ENCODE measurements at places on chromosomes 2 and 18. TPM values are rescaled to one million over a fixed set of nuclear protein-coding genes. Genes with fewer than 3 reads are reported as not detected.

- no peak for DNase-seq
- no peaks in the 10 kb centered on the region for H3K4me1 ChIP-seq
- no peak overlapping the region for H3K27ac ChIP-seq
- H3K36me3 ChIP-seq: no peaks in the 10 kb centered on the region
- H3K27me3 ChIP-seq: no peaks in the 10 kb centered on the region
- H3K4me3 ChIP-seq: no peak overlapping the region
Observed at GRCh38 chr2:8081130-8081529, 600.7 kb upstream of the ID2 start.

DNA sequence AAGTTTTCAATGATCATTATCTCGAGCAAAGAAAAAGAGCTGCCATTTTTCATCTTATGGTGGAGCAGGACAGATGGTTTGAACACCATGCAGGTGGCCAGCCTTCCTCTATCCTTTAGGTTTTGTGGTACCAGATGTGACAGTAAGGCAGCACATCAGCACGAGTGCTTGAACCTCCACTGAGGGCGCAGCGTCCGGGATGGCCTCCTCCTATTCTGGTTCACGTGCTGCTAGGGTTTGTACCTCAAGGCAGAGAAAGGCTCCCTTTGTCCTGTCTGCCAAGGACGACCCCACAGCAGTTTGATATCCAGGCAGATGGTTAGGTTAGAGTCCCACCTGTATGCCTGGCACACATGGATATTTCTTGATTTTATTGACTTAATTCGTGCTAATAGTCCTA is 50.2 kb downstream of the DCDC2C start:
- no peak overlapping the region for H3K27ac ChIP-seq
- H3K36me3 ChIP-seq: no peaks in the 10 kb centered on the region
- no peaks in the 10 kb centered on the region for H3K27me3 ChIP-seq
- no peak for DNase-seq

Gene RESP18
- total RNA-seq: not detected

GRCh38 chr2:6538607-6539006 is 327.1 kb downstream of the CMPK2 start:
- DNase-seq: no peak
- H3K4me1 ChIP-seq: no peaks in the 10 kb centered on the region
- no peak overlapping the region for H3K27ac ChIP-seq

- DNase-seq: no peak
- no peaks in the 10 kb centered on the region for H3K27me3 ChIP-seq
- no peaks in the 10 kb centered on the region for H3K36me3 ChIP-seq
Observed at GRCh38 chr2:12831016-12831415, 114.3 kb downstream of the TRIB2 start.

DNA sequence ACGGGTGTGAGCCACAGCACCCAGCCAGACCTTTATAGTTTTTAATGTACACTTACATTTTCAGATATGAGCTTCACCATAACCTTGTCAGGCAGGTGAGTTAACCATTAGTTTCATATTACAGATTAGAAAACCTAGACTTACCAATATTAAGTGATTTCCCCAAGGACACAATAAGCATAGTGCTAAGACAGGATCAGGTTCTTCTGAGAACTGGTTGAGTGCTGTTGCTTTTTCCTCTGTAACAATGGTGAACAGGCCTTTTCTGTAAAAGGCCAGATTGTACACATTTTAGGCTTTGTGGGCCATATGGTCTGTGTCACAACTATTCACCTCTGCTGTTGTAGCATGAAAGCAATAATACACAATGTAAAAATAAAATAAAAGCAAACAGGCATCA is 332.0 kb downstream of the PIK3C3 start:
- DNase-seq: no peak
- H3K4me1 ChIP-seq: no peaks in the 10 kb centered on the region
- no peaks in the 10 kb centered on the region for H3K36me3 ChIP-seq
- no peak overlapping the region for H3K4me3 ChIP-seq
- no peak overlapping the region for H3K27ac ChIP-seq

DNA sequence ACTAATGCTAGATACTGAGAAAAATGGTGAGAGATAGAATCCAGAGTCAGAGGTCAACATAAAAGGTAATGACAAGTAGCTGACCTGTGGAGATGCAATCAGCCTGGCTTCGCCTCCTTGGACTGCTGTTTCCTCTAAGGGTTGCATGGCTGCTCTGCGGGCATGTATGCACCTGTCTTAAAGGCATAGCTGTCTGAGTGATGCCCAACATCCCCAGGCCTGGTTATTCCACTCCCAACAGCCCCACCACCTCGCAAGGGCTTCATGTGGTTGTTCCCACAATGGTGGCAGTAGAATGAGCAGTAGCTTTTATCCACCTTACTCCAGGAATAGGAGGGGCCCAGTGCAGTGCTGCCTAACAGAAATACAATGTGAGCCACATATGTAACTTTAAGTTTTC is 69.7 kb upstream of the ALK start:
- no peak for DNase-seq
- H3K4me1 ChIP-seq: no peaks in the 10 kb centered on the region
- no peak overlapping the region for H3K4me3 ChIP-seq
- no peak overlapping the region for H3K27ac ChIP-seq
- no peaks in the 10 kb centered on the region for H3K36me3 ChIP-seq

DNA sequence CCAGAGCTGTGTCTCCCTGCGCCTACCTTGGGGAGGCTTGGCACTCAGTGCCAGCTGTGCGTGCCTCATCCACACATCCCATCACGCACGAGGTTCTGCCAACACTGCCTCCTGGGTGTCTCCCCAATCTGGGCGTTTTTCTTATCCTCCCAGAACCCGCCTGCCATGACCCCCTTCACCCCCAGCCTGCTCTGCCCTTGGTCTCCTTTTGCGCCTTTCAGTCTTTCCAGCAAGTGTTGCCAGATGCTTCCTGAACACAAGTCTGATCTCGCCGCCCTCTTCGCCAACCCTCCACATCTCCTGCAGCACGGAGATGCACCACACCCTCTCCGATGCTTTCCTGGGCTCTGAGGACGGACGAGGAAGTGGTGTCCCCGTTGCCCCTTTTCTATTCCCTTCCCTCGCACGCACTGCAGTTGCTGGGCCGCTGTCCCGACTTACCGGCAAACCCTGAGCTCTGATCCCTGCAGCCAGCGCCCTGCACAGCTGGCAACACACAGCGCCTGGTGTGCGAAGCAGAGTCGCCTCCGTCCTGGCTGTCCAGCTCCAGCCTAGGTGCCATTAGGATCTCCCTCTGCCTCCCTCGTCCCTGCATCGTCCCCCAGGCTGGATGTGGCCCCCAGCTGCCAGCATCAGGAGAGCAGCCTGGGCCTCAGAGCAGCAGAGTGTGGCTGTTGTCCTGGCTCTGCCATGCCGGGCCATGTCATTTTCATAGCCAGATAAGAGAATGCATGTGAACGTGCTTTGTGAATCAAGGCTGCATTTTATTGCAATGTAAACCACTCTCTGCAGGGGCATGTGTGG is 22.6 kb upstream of the ALLC start:
- no peak overlapping the region for H3K27ac ChIP-seq
- no peaks in the 10 kb centered on the region for H3K27me3 ChIP-seq
- H3K36me3 ChIP-seq: no peaks in the 10 kb centered on the region
- DNase-seq: no peak

DNA sequence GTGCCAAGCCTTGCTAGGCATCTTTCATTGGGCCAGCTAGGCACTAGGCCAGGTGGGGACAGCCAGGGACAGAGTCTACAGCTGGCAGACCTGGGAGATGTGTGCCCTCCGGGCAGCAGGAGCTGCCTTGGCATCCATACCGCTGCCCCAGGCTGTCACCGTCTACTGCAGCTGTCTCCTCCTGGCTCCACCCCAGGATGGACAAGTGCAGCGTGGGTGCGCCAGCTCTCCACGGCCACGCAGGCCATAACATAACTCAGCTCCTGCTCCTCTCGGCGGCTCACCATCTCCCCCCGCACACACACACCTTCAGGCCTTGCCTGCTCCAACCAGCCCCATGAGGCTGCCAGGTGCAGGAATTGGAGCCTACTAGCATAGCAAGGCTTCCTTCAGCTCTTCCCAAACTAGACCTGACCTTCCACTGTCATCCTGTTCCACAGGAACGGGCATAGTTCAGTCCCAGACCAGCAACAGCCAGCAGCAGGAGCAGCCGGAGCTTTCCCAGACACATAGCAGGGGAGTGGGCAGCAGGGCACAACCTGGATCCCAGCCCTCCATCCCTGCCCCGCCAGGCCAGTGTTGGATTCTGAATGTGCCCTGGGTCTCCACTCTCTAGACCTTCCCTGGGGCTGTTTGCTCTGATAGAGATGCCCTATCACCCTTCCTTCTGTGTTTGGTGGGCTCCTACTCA is 2.5 kb upstream of the ADRA2B start:
- no peaks in the 10 kb centered on the region for H3K27me3 ChIP-seq
- peaks cover 15% of the 10 kb centered on the region for H3K4me1 ChIP-seq
- no peak for DNase-seq
- no peak overlapping the region for H3K4me3 ChIP-seq
- H3K36me3 ChIP-seq: no peaks in the 10 kb centered on the region

DNA sequence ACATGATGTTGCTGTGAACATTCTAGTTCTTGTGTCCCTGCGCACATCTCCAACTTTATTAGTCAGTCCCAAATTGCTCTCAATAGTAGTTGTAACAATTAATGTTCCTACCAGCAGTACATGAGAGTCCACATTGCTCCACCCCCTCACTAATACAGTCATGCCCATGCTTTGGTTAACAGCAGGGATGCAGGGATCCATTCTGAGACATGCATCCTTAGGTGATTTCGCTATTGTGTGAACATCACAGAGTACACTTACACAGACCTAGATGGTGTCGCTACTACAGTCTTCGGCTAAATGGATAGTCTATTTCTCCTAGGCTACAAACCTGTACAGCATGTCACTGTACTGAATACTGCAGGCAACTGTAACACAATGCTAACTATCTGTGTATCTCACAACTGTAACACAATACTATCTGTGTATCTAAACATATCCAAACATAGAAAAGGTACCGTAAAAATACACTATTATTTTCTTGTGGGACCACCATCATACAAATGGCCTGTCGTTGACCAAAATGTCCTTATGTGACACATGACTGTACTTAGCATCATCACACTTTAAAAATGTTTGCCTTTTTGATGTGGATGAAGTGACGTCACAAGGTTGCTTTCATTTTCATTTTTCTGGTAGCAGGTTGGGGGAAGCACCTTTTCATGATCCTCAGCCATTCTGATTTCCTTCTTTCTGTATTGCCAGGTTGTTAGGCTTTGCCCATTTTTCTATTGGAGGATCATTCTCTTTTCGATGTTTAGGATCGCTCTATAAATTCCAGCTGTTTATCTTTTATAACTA is 82.9 kb upstream of the RNF152 start:
- no peak for DNase-seq
- H3K27me3 ChIP-seq: no peaks in the 10 kb centered on the region
- no peaks in the 10 kb centered on the region for H3K4me1 ChIP-seq
- no peak overlapping the region for H3K27ac ChIP-seq
- H3K36me3 ChIP-seq: no peaks in the 10 kb centered on the region

DNA sequence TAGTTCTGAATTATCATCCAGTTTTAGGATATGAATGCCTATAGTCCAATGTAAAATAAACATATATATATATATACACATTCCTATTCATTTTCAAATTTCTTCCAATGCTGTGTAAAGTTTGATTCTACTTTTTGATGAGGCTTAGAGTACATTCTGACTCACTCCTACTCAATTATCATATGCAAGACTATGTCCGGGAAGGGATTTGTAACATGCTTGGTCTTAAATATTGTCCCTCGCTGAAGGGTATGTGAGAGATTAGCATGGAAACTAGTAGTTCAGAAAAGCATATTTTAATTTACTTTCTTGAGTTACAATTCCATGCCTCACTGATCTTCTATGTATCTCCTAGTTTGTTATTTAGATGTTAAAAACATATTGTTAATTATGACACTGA is 377.7 kb upstream of the MAP2 start:
- H3K27me3 ChIP-seq: no peaks in the 10 kb centered on the region
- no peaks in the 10 kb centered on the region for H3K4me1 ChIP-seq
- H3K4me3 ChIP-seq: no peak overlapping the region
- no peak overlapping the region for H3K27ac ChIP-seq

GRCh38 chr2:28274911-28275685 is 117.6 kb upstream of the FOSL2 start:
- no peak for DNase-seq
- H3K4me1 ChIP-seq: peaks cover 29% of the 10 kb centered on the region
- no peak overlapping the region for H3K4me3 ChIP-seq
- no peaks in the 10 kb centered on the region for H3K27me3 ChIP-seq

DNA sequence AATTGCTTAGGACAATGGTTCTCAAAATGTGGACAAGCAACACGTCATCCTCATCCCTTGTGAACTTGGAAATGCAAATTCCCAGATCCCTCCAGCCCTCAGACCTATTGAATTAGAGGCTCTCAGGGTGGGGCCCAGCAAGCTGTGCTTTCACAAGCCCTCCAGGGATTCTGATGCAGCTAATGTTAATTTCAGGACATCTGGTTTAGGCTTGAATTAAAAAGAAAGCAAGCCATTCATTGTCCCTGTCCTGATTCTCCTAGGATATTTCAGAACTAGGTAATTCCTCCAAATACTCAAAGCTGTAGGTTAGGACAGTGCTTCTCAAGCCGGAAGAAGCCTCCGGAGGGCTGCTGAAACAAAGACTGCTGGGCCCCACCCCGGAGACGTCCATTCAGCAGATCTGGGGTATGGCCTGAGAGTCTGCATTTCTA is 26.0 kb upstream of the GLI2 start:
- H3K4me3 ChIP-seq: no peak overlapping the region
- H3K4me1 ChIP-seq: no peaks in the 10 kb centered on the region
- no peak overlapping the region for H3K27ac ChIP-seq
- DNase-seq: no peak
- H3K27me3 ChIP-seq: no peaks in the 10 kb centered on the region
- H3K36me3 ChIP-seq: no peaks in the 10 kb centered on the region

Gene B4GALT6
- 3.0 TPM for total RNA-seq

Gene RAB17
- total RNA-seq: 6.5 TPM

DNA sequence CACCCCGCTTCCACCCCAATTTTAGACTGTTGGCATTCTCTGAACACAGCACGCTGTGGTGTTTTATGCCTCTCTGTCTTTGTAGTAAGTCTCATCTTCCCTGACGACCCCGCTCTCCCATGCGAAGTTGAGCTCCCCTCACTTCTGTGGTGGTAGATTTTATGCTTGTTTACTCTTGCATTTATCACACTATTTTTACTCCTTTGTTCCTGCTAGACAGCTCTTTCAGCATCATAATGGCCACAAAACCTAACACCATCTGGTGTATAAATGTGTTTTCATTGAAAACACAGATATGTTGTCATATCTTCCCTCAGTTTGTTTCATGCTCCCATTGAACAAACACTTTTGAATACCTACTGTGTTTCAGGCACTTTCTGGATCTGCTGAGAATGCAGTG is 57.1 kb downstream of the PKP4 start:
- H3K27me3 ChIP-seq: no peaks in the 10 kb centered on the region
- H3K27ac ChIP-seq: no peak overlapping the region
- no peak for DNase-seq
- no peaks in the 10 kb centered on the region for H3K36me3 ChIP-seq
- H3K4me3 ChIP-seq: no peak overlapping the region

- H3K4me1 ChIP-seq: no peaks in the 10 kb centered on the region
- H3K27me3 ChIP-seq: no peaks in the 10 kb centered on the region
- H3K4me3 ChIP-seq: no peak overlapping the region
- DNase-seq: no peak
- no peak overlapping the region for H3K27ac ChIP-seq
Observed at GRCh38 chr2:133855526-133855925, 287.3 kb upstream of the NCKAP5 start.

Gene EPG5
- total RNA-seq: 46.0 TPM

Gene RAB27B
- total RNA-seq: 0.42 TPM

Gene ABCG5
- not detected for total RNA-seq

- DNase-seq: no peak
- H3K36me3 ChIP-seq: no peaks in the 10 kb centered on the region
- H3K4me3 ChIP-seq: no peak overlapping the region
- H3K27me3 ChIP-seq: no peaks in the 10 kb centered on the region
- H3K4me1 ChIP-seq: no peaks in the 10 kb centered on the region
Observed at GRCh38 chr2:85935746-85936208, 47.0 kb upstream of the ST3GAL5 start.

All from thoracic aorta (tissue), 2 donors.